ENCODE measurements at places on chromosomes 4 and X.

- no peak for DNase-seq
Observed at GRCh38 chr4:133452678-133453077, 303.6 kb downstream of the PCDH10 start.

- no peak for DNase-seq
Observed at GRCh38 chr4:142021181-142021580, 384.8 kb downstream of the IL15 start.

- no peak for DNase-seq
Observed at GRCh38 chrX:154486396-154487207, at the start of gene UBL4A. UBL4A (minus strand) TSS chrX:154486615; CDS start chrX:154486584, 31 bp downstream.

DNA sequence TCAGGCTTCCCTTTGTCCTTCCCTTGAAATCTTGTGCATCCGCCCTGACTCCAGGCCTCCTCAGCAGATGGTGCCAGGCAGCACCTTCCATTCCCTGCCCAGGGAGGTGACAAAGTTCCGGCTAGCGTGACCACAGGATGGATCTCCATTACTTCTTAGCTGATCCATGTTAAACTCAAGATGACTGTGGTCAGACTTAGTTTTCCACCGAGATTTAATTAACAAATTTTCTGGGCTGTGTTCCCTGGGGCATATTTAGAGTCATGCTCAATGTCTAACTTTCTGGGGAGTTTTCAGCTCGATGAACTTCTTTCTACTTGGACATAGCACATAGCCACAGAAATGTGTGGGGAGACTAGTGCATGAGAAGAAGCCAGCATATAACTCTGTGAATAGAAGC lies 215.1 kb upstream of the SFRP2 start:
- no peak for DNase-seq

DNA sequence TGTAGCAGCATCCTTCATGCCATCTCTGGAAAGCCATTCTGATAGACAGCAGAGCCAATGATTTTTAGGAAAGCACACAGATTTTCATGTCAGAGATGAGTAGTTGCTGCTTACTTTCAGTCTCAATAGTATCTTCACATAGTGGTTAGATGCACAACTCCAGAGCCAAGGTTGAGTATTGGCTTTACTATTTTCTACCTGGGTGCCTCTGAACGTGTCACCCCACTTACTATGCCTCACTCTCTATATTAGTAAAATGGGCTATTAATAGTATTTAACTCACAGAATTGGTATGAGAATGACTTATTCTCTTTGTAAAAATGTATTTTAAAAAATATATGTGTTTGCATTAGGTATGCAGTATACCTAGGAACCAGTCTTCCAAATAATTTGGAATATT lies 108.8 kb upstream of the STIM2 start:
- DNase-seq = no peak

DNA sequence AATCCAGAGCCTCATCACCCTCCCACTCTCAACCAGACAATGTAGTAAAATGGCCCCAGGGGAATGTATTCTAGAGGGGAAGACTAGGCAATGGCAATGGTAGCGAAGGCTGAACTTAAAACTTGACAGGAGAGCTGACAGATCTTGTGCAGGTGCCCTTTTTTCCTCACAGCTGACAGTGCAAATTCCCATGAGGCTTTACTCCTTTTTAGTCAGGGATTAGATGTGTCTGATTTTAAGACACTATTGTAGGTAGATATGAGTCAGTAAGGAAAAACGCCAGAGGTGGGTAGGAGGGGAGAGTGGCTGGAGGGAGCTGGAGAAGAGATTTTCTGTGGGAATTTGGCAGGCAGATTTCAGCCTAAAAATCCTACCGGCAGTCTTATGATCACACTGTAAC lies 10.7 kb downstream of the CAPN6 start:
- no peak for DNase-seq

DNA sequence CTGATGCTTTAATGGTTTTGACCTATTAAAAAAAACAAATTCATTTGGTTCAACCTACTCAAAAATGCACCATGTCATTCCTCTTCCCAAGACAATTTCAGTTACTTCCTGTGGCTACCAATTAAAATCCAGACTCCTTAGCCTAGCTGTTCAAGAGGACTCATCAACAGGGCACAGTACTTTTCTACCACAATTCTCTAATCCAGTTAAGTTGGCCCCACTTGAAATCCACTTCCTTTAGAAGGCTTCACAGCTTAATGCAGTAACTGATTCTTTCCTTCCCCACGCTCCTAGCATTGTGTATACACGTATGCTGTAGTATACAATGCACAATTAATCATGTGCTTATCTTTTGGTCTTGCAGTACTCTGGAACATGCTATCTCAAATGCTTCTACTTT lies 129.8 kb downstream of the UGT8 start:
- no peak for DNase-seq

- DNase-seq = no peak
Observed at GRCh38 chr4:3176367-3177229, 72.4 kb upstream of the MSANTD1 start.

GRCh38 chr4:4980621-4981230 lies 38.5 kb downstream of the CYTL1 start:
- DNase-seq = no peak

Data from stimulated activated CD8-positive, alpha-beta memory T cell treated with anti-CD3 and anti-CD28 coated beads, Interleukin-2, amount 100 ng/mL, for 1 hour (primary cell).